ENCODE measurements at places on chromosomes 6 and 20.

DNA sequence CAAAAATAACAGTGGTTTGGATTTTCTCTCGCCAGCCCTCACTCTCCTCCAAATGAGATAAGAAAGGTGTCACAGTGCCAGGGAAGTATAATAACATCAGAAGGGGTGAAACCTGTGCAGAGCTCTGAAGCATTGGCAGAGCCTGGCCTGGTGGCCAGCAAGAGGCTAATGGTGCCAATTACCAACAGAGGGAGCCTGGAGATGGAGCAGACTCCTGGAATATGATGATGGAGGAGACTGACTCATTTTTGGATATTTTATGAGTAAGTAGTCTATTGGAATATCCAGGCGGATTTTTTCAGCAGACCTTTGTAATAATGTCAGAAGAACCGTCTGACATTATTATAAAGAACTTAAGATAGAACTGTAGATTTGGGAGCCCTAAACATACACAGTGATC, 442.6 kb upstream of the MARCKS start:
- no peak for DNase-seq

DNA sequence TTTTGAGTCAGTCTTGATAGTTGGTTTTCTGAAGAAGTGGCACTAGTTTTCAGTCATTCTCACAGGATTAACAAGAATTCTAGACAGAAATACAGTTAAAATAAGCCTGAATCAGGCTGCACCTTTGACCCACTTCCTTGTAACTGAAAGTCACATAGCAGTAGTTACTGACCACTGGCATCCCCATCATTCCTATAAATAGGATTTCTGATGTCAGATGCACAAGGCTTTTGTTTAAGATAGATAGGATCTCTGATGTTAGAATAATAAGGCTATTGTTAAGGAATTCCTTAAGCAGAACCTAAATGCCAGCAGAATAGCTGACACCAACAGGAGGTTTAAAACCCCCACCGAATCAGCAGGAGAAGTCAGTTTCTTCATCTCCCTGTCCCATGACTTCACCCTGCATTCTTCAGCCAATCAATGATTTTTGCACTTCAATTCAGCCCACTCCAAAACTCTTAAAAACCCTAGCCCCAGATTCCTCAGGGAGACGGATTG, 30.6 kb upstream of the ZBTB24 start:
- no peak for DNase-seq

GRCh38 chr20:51085769-51086168, 62.9 kb upstream of the KCNG1 start:
- no peak for DNase-seq

DNA sequence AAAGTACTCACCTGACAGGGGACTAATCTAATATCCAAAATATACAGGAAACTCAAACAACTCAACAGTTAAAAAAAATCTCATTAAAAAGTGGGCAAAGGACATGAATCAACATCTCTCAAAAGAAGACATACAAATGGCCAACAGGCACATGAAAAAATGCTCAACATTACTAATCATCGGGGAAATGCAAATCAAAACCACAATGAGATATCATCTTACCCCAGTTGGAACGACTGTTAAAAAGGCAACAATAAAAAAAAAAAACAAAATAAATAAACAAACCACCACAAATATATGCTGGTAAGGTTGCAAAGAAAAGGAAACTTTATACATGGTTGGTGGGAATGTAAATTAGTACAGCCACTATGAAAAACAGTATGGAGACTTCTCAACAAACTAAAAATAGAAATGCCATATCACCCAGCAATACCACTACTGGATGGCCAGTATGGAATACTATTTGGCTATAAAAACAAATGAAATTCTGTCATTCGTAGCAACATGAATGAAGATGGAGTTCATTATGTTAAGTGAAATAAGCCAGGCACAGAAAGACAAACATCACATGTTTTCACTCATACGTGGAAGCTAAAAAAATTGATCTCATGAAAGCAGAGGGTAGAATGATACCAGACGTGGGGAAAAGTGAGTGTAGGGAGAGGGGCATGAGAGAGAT, 6.6 kb downstream of the SIRPB2 start:
- no peak for DNase-seq

DNA sequence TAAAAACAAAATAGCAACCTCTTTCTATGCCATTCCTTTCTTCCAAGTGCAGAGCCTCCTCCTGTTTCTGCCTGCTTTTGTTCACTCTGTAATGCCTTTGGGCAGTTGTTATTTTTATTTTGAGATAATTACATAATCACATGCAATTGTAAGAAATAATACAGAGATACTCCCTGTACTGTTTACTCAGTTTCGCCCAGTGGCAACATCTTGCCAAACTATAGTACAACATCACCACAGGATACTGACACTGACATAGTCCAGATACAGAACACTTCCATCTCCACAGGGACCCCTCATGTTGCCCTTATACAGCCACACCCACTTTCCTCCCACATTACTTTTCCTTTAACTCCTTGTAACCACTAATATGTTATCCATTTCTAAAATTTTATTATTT, 59.7 kb downstream of the BANF2 start:
- no peak for DNase-seq

GRCh38 chr6:128155826-128156225, 255.0 kb upstream of the THEMIS start:
- no peak for DNase-seq

DNA sequence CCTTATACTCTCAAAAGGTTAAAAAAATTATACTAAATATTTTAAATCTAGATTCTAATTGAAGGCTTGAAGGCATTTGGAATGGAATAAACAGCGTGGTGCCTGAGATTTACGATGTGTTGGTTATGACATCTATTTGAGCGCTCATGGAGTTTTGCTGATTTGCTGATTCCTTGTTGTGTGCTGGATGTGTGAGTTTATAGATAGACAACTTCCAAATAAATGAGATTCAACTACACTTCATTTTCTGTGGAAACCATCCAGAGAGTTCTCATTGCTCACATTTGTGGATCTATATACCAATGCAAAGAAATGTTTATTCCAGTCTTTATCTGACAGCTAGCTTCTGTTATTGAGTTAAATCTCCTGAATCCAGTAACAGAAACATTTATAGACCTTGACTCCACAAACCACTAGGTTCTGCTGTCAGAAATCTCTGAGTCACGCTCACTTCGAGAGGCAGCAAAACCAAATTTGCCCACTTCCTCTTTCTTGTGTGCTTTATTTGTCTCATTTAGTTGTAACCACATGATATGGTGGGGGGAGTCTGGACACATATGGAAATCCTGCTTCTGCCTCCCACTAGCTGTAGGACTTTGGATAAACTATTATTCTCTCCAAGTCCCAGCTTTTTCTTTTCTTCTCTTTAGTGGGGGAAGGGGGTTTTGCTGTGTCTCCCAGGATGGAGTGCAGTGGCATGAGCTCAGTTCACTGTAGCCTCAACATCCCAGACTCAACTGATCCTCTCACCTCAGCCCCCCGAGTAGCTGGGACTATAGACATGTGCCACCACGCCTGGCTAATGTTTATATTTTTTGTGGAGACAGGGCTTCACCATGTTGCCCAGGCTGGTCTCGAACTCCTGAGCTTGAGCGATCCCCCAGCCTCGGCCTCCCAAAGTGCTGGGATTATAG, 54.5 kb downstream of the IPCEF1 start:
- DNase-seq = peak; percentile 70

- DNase-seq = no peak
Measured at GRCh38 chr6:128238225-128238624, 282.2 kb downstream of the PTPRK start.

DNA sequence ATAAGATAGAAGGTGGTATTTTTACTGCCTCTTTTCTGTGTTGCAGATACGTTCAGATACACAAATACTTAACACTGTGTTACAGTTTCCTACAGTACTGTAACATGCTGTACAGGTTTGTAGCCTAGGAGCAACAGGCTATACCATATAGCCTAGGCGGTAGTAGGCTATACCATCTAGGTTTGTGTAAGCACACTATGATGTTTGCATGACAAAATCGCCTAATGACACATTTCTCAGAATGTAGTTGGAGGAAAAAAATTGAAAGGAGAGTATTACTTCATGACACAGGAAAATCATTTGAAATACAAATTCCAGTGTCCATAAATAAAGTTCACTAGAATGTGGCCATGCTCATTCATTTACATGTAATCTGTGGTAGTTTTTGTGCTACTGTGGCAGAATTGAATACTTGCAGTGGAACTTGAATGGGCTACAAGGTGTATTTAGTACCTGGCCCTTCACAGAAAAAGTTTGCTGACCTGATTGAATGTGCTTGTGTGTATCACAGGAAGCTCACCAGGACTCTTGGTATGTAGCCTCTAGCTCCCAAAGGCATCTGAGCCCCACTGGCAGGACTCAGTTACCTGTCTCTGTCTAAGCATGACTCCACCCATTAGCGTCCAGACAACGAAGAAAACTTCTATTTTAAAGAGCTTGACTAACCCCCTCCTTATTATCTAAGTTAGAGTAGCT, 18.8 kb downstream of the TOP1 start:
- no peak for DNase-seq

GRCh38 chr20:58898629-58899408, 46.3 kb downstream of the GNAS start:
- DNase-seq = no peak

GRCh38 chr6:116801971-116802370, 26.9 kb downstream of the GPRC6A start:
- DNase-seq = no peak

GRCh38 chr6:91045161-91045560, 458.3 kb upstream of the MAP3K7 start:
- DNase-seq = no peak

- no peak for DNase-seq
Measured at GRCh38 chr20:45064812-45065211, 36.1 kb downstream of the KCNS1 start.

GRCh38 chr20:58557733-58558342, 42.6 kb upstream of the APCDD1L start:
- no peak for DNase-seq

GRCh38 chr6:13311155-13311554, 17.2 kb downstream of the TBC1D7 start:
- no peak for DNase-seq

DNA sequence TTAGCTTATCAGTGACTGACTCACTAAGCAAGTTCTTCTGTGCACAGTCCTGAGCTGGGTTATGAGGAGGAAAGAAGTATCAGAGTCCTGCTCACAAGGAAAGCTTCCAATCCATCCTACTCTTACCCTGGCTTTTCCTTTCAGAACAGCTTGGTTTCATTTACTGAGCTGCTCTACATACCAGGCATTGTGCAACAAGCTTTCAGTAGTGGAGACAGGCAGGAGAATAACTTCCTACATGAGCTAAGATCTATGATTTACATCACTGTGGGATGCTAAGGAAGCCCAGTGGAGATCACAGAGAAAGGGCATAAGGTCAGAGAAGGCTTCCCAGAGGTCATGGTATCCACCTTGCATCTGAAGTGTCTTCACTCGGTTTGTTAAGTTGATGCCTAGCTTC, 144.5 kb downstream of the MAP3K7 start:
- no peak for DNase-seq

DNA sequence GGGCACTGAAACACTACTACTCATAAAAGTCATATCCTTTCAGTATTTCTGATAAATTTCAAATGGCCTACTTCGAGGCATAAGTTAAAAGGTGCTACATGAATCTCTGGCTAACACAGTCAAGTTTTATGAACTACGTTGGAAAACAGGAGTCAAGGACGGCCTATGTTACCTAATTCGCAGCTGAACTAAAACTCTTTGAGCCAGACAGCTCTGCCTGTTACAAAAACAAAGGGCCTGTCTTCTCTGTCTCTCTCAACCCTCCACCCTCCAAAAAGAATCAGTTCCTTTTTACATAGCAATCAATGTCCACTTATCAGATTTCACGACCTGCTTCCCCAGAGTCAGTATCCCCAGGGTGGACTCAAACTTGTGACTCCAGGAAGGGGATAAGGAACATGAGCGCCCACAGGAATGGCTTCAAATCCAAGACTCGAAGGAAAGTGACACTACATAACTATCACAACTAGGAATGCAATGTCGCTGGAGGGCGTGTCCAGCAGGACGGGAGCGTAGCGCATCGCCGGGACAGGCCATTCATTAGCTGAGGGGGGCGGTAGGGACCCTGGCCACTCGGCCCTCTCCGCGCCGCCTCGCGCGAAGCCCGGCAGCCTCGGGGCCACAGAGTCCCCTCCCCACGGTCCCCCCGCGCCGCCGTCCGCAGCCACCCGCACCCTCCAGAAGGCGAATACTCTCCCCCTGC, 591 bp downstream of the IBTK start:
- DNase-seq = no peak

GRCh38 chr6:130934848-130935585, 107.8 kb downstream of the SMLR1 start:
- no peak for DNase-seq

GRCh38 chr20:6966721-6967120, 199.2 kb downstream of the BMP2 start:
- no peak for DNase-seq

- no peak for DNase-seq
Measured at GRCh38 chr20:6806275-6806674, 38.8 kb downstream of the BMP2 start.

DNA sequence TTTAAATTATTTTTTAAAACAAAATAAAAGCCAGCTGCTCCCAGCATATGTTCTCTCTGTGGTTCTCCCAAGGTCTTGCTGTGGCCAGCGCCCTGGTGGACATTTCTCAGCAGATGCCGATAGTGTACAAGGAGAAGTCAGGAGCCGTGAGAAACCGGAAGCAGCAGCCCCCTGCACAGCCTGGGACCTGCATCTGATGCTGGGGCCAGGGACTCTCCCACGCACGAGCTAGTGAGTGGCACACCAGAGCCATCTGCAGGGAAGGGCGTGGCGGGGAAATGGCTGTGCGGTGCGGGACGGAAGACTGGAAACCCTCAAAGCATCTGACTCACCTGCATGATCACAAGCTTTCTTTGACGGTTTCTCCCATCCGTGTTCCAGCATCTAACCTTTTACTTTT, 16.5 kb downstream of the GFRA4 start:
- DNase-seq = no peak

GRCh38 chr6:157800420-157801237, 22.4 kb upstream of the SNX9 start:
- peak; percentile 78 for DNase-seq

DNA sequence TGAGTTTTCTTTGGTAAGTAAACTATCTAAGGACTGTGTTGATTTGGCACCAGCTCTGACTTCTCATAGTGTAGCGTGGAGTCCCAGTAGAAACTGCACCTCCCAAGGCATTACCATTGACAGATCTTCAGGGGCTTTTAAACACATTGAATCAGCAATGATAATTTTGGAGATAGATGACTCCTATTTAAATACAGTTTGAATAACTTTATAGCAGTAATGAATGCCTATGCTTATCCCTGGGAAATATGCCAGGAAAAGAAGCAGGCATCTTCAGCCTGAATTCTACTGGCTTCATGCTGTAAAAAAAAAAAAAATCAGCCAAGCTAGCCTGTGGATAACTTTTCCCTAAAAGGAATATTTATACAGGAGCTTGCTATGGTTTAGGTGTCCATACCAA, 895.9 kb downstream of the EYS start:
- no peak for DNase-seq

GRCh38 chr6:5989141-5989723, 17.5 kb downstream of the NRN1 start:
- no peak for DNase-seq

GRCh38 chr6:165002866-165003265, 306.5 kb downstream of the C6orf118 start:
- no peak for DNase-seq
